HS-27A (cell line): ENCODE measurements at places on chromosomes 5 and 9.

GRCh38 chr9:131708226-131709002, 31.5 kb downstream of the RAPGEF1 start:
- DNase-seq: no peak

DNA sequence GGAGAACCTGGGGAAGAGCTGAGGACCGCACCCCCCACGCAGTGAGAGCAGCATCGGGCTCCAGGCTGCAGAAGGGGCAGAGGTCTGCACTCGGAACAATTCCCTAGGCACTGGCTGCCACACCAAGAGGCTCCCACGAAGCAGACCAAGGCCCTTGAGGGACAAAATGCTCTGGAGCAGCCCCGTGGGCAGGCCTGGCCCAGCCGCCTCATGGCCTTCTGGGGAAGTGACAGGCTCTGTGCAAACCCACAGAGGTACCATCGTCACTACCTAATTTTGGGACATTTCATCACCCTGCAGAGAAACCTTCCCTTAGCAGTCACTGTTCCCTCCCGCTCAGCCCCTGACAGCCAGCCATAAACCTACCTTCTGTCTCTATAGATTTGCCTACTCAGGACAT, 15.9 kb downstream of the FBXW5 start:
- no peak for DNase-seq

DNA sequence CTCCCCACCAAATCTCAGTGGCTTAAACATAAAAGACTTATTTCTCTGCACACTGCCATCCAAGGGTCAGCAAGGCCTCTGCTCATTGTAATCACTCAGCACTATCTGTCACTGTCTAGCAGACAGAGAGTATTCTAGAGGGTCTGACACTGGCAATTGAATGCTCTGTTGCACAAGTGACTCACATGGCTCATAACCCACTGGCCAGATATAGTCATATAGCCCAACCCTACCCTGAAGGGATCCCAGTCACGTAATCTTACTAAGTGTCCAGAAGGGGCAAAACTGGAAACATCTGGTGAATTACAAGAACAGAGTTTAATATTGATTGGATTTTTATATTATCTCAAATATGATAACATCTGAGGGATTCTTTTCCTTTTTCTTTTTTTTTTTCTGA, 80.7 kb downstream of the TSSK1B start:
- no peak for DNase-seq

- DNase-seq: no peak
Observed at GRCh38 chr9:13863112-13863511, 450.8 kb downstream of the NFIB start.
